Stimulated activated CD4-positive, alpha-beta T cell treated with anti-CD3 and anti-CD28 coated beads, Interleukin-1b, Interleukin-23, amount 100 ng/mL, for 48 hours (primary cell): ENCODE measurements at places on chromosomes 16 and 17.
A peak's percentile ranks its signal among the peaks of the same experiment; 100 is the strongest.

DNA sequence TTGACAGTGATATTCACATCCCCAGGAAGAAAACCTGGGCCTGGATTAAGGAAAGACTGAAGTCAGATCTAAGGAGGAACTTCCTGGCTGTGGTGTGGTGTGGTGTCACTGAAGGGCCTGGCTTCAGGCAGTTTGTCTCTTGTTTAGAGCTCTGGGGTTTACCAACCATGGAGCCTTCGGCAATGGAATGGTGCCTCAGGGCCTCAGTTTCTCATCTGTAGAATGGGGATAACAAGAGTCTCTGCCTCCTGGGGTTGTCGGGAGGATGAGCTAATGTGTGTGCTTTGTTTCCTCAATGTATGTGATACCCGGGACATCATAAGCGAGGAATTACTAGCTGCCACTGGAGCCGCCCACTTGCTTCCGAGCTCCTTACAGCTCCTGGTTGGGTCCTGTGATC is 12.7 kb downstream of the WNT3 start:
- no peak for DNase-seq

- peak; percentile 43 for DNase-seq
Measured at GRCh38 chr16:67537636-67538591, 9.3 kb downstream of the RIPOR1 start.

DNA sequence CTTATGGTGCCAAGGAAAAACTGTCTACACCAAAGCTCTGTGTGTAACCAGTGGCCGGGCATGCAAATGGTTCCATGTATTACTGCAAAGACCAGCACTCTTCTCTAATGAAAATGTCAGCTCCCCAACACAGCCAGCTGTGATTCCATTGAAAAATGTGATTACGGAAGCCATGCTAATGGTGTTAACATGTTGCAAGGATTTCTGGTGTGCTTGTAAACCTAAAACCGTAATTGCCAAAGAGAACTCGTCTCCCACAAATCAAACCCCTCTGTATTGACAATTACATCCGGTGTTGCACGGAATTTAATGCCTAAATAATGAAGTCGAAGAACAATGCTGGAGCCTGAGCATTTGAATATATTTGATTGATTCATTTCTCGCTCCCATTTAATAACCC is 351.7 kb downstream of the NPIPA8 start:
- no peak for DNase-seq

DNA sequence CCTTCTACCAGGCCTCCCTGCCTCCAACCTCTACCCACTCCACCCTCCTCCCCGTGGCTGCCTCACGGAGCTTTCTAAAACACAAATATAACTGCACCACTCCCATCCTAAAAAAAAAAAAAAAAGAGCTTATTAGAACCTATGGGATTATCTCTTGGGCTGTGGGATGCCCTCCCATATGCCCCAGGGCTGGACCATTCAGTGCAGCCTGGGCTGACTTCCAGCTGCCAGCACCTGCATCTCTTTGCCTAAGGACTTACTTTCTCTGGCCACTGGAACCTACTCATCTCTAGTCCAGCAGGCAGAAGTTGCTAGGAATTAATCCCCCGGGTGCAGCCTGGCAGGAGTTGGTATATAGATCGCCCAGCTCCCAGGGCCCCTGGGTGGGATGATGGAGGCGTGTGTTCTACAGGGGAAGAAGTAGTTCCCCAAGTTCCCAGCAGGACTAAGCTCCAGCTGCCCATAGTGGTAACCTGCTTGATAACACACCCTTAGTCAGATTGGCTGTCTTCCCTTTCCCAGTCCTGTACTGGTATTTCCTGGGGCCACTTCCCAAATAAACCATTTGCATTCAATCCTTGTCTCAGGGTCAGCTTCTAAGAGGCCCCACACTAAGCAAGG is 10.3 kb downstream of the MPP3 start:
- DNase-seq, result no peak

DNA sequence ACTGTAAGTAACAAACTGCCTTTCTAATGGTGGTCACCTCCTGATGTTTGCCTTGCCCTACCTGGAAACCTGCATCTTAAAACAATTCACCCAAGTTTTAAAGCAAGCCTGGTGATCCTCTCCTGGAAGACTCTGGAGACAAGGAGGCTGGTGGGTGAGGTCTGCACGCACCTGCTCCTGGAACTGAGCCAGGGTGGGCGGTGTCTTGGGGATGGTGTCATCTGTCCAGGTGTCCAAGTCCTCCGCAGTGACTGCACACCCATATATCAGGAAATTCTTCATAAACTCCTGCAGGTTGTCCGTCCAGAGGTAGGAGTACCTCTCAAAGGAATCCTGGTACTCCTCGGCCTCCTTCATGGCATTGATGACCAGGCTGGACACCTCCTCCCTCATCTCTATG is 44.9 kb downstream of the DNAH17 start:
- no peak for DNase-seq

GRCh38 chr17:14161419-14161818 is 75.2 kb downstream of the CDRT15 start:
- no peak for DNase-seq

DNA sequence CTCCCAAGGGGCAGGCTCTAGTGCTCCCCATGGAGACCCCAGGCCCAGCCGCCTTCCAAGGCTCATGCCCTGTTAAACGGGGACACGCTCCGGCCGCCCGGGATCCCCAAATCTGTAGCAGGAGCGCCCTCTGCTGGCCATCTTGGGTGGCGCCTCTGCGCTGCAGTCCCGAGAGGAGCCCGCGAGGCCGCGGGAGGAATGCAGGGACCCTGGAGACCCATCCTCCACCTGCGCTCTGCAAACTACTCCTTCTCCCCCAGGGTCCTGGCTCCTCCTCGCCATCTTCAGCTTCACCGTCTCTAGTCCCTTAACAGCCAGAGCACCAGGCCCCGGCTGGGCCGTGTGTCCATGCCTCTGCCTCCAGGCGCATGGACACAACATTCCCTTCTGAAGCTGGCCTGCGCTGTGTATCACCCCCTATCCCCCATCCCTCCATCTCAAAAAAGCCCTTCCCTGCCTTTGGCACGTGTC is 23.6 kb upstream of the KRT17 start:
- DNase-seq, result peak; percentile 86

GRCh38 chr17:50637829-50638605 is 3.3 kb downstream of the ABCC3 start:
- no peak for DNase-seq

GRCh38 chr16:48959204-48959603 is 322.4 kb downstream of the CBLN1 start:
- no peak for DNase-seq

DNA sequence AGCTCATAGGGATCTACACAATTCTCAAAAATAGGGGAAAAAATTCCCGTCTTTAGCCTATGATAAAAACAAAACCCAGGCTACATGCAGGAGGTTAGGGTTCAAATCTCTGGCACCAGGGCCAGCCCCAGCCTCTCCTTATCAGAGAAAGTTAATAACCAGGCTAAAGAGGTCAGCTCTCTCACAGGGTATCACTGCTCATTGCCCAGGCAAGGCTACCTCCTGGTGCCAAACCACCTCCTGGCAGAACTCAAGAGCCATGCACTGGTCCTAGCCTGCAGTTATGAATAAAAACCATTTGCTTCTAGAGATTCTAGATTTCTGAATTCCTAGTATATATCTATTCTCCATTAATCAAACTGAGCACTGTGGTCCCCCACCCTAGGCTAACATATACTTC is 65.8 kb downstream of the CREBBP start:
- no peak for DNase-seq

DNA sequence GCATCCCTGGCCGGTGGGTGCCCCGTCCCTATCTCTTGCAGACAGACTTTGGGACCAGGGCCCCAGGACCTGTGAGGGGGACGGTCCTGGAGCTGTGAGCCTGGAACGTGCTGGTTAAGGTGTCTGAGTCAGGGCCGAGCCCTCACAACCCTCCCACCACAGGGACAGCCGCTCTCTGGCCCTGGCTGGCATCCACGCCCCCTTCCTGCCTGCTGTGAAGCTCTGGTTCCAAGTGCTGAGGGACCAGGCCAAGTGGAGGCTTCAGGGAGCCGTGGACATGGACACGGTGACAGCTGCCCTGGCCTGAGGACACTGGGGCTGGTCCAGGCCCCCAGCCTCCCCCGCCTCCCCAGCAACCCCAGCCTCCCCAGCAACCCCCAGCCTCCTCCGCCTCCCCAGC is 6.6 kb downstream of the TSR3 start:
- DNase-seq, result no peak

- DNase-seq, result no peak
Measured at GRCh38 chr17:83129676-83130075, 50.3 kb downstream of the METRNL start.

DNA sequence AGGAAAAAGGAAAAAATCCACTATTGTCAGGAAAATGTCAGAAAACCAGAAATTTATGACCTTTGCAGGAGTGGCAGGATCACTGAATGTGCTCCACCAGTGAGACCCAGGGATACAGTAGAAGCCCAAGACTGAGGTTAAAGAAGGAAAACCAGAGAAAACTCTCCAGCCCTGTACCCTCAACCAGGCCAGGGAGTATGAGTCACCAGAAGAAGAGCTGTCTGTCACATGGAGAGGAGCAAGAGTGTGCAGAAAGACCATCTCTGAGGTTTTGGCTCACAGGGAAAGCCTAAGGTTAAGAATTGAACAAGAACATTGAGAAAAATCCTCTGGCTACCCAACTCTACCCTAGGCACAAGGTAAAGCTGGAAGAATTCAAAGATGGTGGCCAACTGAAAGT is 47.6 kb upstream of the MON1B start:
- DNase-seq, result no peak

- DNase-seq, result no peak
Measured at GRCh38 chr17:20281860-20282259, 185.5 kb downstream of the LGALS9B start.
